Lung (tissue), 17 donors: ENCODE measurements at places on chromosomes 7 and 10.

- H3K4me3 ChIP-seq: no peak overlapping the region
- no peaks in the 10 kb centered on the region for H3K36me3 ChIP-seq
- DNase-seq: no peak
Observed at GRCh38 chr10:5584895-5585516, 60.2 kb downstream of the CALML3 start.

DNA sequence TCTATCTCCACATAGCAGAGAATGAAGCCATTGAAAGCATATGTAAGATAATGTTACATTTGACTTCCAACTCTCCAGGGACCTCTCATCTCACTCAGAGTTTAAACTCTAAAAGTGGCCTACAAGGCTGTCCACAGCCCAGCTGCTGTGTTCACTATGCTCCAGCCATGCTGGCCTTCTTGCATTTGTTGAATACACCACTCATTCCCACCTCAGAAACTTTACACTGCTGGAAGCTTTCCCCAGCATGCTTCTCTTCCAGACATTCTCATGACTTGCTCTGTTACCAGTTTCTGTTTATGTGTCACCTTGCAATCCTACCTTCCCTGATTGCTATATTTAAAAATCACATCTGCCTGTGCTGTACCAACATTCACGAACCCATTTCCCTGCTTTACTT lies 167.2 kb downstream of the WNT2 start:
- DNase-seq: no peak
- H3K27ac ChIP-seq: no peak overlapping the region
- H3K4me1 ChIP-seq: peaks cover 43% of the 10 kb centered on the region
- no peak overlapping the region for H3K4me3 ChIP-seq
- H3K36me3 ChIP-seq: no peaks in the 10 kb centered on the region
- H3K27me3 ChIP-seq: no peaks in the 10 kb centered on the region

GRCh38 chr10:86232644-86233043 lies 134.0 kb downstream of the GRID1 start:
- H3K27ac ChIP-seq: no peak overlapping the region
- no peaks in the 10 kb centered on the region for H3K27me3 ChIP-seq
- no peaks in the 10 kb centered on the region for H3K4me1 ChIP-seq

DNA sequence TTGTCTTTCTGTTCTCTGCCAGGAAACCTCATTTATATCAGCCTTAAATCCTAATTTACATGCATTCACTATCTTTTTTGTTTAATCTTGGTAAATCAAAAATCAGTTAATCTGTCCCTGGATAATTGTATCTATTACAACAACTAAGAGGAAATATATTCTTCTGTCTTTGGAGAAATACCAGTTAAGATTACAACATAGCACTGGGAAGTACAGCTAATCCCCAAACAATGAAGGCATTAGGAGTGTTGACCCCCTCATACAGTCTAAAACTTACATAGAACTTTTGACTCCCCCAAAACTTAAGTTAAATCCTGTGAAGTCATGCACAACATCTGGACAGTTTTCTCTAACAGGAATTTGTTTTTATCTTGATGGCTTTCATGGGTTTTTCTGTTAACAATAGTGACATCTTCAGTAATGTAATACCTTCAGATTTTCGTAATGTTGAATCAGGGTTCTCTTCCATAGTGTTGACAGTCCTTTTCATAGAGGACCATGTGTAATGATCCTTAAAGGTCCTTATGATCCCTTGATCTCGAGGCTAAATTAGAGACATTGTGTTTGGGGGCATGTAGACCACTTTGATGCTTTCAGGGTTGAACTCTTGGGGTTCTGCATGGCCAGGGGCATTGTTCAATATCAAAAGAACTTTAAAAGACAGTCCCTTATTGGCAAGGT lies 24.1 kb upstream of the ABCC2 start:
- peaks cover 13% of the 10 kb centered on the region for H3K4me1 ChIP-seq
- no peak overlapping the region for H3K4me3 ChIP-seq
- H3K27ac ChIP-seq: no peak overlapping the region
- no peaks in the 10 kb centered on the region for H3K27me3 ChIP-seq

- no peaks in the 10 kb centered on the region for H3K36me3 ChIP-seq
- H3K27ac ChIP-seq: peak overlapping the region; percentile 43
- DNase-seq: peak; percentile 30
- H3K27me3 ChIP-seq: no peaks in the 10 kb centered on the region
- peaks cover 1% of the 10 kb centered on the region for H3K4me1 ChIP-seq
Observed at GRCh38 chr10:88226891-88227290, 356.2 kb downstream of the RNLS start.

DNA sequence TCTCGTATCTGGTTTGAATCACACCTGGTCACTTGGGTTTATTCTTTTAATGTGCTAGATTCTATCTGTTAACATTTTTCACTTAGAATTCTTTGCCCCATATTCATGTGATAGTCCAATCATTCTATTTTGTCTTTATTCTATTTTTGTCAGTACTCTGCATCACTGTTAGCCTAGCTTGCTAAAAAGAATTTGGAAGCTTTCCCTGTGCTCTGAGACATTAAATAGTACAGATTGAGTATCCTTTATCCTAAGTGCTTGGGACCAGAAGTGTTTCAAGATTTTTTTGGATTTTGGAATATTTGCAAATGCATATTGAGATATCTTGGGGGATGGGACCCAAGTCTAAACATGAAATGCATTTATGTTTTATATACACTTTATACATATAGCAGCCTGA lies 51.0 kb downstream of the RALA start:
- H3K27ac ChIP-seq: no peak overlapping the region
- no peaks in the 10 kb centered on the region for H3K4me1 ChIP-seq
- no peaks in the 10 kb centered on the region for H3K36me3 ChIP-seq
- H3K4me3 ChIP-seq: no peak overlapping the region
- no peaks in the 10 kb centered on the region for H3K27me3 ChIP-seq

DNA sequence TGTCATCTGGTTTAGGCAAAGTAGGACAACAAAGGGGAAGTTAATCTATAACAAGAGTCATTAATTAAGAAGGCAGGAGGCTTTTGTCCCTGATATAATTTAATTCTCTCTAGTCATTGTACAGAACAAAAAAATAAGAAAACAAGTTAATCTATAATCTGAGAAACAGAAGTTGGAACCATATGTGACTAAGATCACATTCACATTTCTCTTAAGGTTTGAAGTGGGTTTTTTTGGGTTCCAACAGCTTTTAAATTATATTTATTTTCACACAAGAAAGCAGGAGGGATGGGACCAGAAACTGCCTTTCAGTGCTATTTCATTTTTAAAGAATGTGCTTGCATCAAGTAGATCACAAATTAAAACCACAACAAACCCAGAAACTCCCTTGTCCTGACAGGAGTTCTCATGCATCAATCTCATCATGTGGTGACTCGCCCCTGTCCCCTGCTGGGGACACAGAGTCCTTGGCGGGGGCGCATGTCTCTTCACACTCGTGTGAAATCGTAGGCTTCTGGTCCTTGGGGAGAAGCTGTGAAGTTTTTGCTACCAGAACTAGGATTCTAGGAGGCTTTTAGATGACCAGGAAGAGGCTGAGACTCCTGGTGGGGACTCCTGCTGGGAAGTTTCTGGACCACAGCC lies 10.1 kb upstream of the OPN4 start:
- no peak overlapping the region for H3K4me3 ChIP-seq
- no peaks in the 10 kb centered on the region for H3K36me3 ChIP-seq
- no peak for DNase-seq
- no peak overlapping the region for H3K27ac ChIP-seq
- H3K27me3 ChIP-seq: no peaks in the 10 kb centered on the region

GRCh38 chr10:34954142-34954541 lies 136.0 kb downstream of the CUL2 start:
- DNase-seq: peak; percentile 87
- H3K27ac ChIP-seq: no peak overlapping the region
- H3K27me3 ChIP-seq: no peaks in the 10 kb centered on the region

GRCh38 chr7:118245267-118246040 lies 20.9 kb downstream of the ANKRD7 start:
- H3K27me3 ChIP-seq: no peaks in the 10 kb centered on the region
- no peaks in the 10 kb centered on the region for H3K4me1 ChIP-seq
- H3K27ac ChIP-seq: no peak overlapping the region
- no peaks in the 10 kb centered on the region for H3K36me3 ChIP-seq

DNA sequence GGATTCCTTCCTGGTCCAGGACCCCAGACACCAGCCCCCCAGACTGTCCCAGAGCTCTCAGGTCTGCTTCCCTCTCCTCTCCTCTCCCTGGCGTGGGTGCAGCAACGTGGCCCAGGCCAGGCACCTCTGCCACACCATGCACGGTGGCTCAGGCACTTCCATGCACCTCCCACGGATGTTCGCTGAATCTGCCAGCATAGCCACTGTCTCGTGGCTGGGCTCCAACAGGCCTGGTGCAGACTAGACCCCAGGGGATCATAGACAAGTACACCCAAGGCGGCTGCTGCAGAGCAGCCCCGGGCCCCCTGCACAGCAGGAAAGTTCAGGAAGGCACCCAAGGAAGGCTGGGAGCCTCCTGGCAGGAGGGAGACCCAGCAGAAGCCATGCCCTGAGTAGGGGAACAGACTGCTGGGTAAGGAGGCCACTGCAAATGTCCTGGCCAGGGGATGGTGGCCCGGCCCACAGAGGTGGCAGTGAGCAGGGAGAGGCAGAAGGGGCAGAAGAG lies 4.4 kb downstream of the RASGEF1A start:
- no peak for DNase-seq
- H3K4me3 ChIP-seq: no peak overlapping the region
- peaks cover 13% of the 10 kb centered on the region for H3K27me3 ChIP-seq

DNA sequence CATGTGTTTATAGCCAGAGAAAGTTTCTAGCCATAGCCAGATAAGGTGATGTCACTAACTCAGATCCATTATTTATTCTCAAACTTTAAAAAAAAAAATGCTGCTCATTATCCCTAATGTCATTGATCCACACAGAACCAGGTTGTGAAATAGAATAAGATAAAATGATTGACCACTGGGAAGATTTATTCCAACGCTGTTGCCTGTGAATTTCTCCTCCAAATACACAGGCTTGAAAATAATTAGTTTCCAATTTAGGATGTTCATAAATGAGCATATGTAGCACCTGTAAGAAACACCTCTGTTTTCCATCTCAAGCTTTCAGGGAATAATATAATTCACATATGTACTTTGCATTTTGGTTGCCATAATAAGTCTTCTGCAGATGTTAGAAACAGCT lies 283.1 kb upstream of the DKK1 start:
- no peak overlapping the region for H3K4me3 ChIP-seq
- no peak overlapping the region for H3K27ac ChIP-seq
- H3K36me3 ChIP-seq: no peaks in the 10 kb centered on the region

DNA sequence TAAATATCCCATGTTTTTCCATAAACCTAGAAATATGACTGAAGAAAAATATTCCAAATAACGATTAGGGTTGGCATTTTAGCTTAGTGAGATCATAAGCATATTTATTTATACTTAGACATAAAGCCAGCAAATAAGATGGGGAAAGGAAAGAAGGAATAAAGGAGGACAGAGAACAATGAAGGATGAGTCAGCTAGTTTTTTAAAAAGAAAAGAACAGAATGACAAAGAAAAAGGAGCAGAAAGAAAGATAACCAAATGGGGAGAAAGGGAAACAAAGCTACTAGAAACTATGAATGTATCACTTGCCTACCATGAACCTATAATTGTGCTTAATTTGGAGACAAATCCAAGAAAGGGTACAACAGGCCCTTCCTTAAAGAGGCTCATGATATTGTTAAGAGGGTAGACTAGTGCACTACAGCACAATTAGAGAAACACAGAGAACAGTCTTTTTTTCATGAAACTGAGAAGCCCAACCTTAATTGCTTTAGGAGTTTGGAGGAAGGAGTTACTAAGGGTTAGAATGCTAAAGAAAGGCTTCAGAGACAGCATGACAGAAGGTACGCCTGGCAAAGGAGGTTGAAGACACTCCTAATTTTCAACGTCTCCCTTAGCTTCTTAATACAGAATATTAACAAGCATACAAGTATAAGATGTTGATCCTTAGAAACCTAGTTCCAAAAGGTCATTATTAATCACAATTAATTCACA lies 23.9 kb downstream of the HERPUD2 start:
- no peaks in the 10 kb centered on the region for H3K4me1 ChIP-seq
- H3K4me3 ChIP-seq: no peak overlapping the region
- no peak for DNase-seq
- peaks cover 20% of the 10 kb centered on the region for H3K36me3 ChIP-seq
- no peaks in the 10 kb centered on the region for H3K27me3 ChIP-seq
- no peak overlapping the region for H3K27ac ChIP-seq

GRCh38 chr10:110613341-110613995 lies 30.7 kb upstream of the RBM20 start:
- H3K4me3 ChIP-seq: no peak overlapping the region
- H3K27ac ChIP-seq: no peak overlapping the region
- H3K36me3 ChIP-seq: no peaks in the 10 kb centered on the region
- H3K27me3 ChIP-seq: no peaks in the 10 kb centered on the region
- H3K4me1 ChIP-seq: no peaks in the 10 kb centered on the region

DNA sequence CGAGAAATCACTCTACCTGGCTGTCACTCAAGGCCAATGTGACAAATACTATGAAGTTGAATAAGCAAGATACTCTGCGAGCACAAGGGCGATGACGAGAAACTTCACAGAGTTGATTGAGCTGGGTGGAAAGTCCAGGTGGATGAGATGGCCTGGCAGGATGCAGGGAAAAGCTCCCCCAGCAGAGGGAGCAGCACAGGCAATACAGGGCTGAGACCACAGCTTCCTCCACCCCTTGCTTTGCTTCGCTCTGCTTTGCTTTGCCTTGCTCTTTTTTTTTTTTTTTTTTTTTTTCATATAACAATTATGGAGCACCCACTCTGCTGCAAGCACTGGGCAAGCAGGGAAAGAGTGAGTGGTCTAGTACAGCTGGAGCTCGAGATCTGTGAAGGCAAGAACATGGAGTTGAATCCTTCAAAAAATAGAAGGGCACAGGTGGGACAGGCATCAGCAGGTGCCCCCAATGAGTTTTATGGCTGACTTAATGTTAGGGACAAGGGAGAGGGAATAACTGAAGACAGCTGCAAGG lies 88.3 kb downstream of the CABCOCO1 start:
- no peaks in the 10 kb centered on the region for H3K36me3 ChIP-seq
- no peaks in the 10 kb centered on the region for H3K27me3 ChIP-seq
- H3K4me3 ChIP-seq: no peak overlapping the region
- no peak overlapping the region for H3K27ac ChIP-seq

- H3K27me3 ChIP-seq: no peaks in the 10 kb centered on the region
- H3K4me1 ChIP-seq: no peaks in the 10 kb centered on the region
- no peak overlapping the region for H3K4me3 ChIP-seq
- no peak for DNase-seq
- H3K27ac ChIP-seq: no peak overlapping the region
- no peaks in the 10 kb centered on the region for H3K36me3 ChIP-seq
Observed at GRCh38 chr10:102832987-102833386, 4.2 kb downstream of the CYP17A1 start.

DNA sequence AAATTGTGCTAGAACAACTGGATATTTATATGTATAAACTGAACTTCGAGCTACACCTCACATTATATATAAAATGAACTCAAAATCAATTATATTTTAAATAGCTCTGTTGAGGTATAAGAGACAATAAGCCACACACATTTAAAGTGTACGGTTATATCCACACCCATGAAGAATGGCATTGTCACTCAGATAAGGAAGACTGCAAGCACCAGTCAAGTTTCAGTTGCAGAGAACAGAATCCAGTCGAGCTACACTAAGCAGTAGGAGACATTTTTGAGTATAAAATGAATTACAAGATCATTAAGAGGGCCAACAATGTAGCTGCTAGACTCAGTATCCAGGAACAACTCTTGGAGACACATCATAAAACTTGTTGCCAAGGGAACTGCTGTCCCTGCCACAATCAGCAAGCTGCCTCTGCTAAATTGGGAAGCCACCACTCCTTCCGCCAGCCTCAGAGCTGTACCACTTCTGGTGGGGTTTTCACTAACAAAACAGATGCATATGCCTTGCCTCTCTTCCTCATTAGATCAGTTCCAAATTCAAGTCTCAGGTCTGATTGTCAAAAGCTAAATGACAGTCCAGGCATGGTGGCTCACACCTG lies 19.6 kb upstream of the GPNMB start:
- peak; percentile 16 for DNase-seq
- H3K27me3 ChIP-seq: no peaks in the 10 kb centered on the region
- H3K36me3 ChIP-seq: no peaks in the 10 kb centered on the region
- H3K4me1 ChIP-seq: no peaks in the 10 kb centered on the region
